ENCODE measurements at places on chromosomes 12 and 14.

- DNase-seq = no peak
Measured at GRCh38 chr14:52348776-52349175, 34.7 kb downstream of the PTGER2 start.

DNA sequence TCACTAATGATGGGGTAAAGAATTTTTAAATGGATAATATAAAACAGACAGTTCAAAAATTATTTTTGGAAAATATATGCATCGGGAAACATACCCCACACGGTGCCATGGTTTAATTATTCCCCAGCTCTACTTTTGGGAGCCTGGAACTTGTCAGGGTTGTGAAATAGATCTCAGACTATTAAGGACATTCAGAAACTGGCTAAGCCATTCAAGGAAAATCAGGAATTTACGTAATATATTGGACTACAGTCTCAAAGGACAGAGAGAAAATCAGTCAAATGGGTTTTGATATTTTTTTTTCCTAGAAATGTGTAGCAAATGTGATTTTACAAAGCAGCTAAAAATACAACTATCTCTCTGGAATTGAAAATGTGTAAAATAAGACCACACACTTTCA is 57.6 kb upstream of the MON2 start:
- DNase-seq = no peak

DNA sequence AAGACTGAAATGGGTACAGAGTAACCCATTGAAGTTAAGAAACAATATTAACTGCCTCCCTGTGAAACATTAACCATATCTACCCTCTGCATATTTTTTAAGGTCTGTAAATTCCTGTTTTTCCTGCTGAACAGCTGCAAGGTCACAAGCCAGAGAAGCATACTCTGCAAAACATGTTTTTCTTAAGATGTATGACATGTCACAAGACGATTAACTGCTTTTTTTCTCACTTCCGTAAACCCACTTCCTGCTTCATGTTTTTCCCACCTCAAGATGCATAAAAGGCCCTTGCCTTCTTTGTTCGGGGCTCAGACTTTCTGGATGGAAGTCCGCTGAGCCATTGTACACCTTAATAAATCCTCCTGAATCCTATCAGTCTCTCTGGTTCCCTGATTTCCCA is 504.7 kb upstream of the MIS18BP1 start:
- DNase-seq = no peak

GRCh38 chr12:124782132-124782531 is 81.5 kb downstream of the SCARB1 start:
- DNase-seq = no peak

DNA sequence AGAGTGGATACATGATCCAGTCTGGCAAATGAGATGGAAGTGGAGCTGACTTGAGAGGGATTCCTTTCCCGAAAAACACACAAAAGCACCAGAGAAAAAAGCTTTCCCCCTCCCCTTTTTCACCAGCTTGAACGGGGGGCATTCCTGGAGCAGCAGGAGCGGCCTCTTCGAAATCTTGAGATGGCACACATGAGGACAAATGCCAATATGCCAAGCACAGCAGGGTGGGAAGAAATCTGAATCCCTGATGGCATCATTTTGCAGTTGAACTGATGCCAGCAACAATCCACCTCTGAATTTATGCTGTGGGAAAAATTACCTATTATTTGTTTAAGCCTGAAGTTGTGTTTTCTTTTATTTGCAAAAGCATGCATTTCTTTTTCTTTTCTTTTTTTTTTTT is 29.7 kb upstream of the BICD1 start:
- no peak for DNase-seq
